Spinal cord (tissue), 10 donors: ENCODE measurements at places on chromosomes 7 and 10.
A peak's percentile ranks its signal among the peaks of the same experiment; 100 is the strongest.

DNA sequence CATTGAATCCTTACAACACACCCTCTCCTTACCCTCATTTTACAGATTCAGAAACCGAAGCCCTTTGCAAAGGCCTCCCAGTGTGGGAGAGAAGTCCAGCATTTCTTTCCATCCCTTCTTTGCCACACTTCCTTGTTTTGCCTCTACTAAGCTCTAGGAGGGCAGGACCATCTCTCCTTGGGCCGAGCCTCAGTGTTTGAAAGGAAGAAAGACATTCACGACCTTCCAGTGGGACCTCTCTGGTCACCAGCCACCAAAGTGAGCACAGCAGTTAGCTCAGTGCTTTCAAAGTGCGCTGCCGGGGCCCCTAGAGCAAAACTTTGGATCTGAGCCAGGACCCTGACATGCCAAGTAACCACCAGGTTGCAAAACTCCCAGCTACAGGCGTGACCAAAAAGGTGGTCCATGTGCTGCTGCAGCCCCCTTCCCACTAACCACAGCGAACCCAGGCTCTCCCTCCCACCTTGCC lies 12.4 kb downstream of the CTBP2 start:
- no peak for DNase-seq

DNA sequence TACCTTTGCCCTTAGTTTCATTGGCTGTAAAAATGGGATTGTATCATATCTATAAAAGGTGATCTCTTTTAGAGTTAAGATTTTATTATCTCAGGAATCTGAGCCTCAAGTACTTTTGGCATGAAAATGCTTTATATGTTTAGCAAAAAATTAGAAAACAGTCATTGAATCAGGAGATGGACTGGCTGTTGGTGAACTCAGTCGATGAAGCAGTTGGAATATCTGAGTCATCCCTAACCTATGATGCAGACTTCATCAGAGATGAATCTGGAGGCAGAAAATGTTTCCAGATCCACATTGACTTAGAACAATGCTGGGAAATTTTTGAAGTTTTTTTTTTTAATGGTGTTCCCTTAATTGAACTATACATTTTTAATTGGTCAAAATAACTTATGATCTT lies 228.5 kb downstream of the SLC25A13 start:
- DNase-seq, result no peak

DNA sequence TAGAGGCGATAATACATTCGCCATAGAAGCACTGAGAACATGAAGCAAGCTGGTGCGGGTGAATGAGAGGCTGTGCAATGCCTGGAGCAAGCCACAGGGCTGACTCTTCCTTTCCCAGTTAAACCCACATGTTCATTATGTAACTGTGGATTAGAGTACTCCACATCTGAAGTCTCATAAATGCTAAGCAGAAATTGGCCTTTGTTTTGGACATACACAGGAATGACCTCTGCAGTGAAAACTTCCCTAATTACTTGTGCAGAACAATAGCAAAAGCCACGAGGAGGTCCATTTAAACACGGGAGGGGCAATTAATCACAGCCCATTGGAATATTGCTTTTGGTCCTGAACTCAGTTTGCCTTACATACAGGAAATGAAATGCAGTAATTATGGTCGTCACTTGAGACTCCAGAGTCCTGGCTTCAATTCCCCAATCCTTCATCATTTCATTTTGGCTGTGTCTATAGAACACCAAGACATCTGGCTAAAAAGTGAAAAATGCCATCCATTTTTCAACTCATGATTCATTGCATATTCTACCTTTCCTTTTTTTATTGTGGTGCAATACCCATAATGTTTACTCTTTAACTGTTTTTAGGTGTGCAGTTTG lies 78.7 kb upstream of the CXCL12 start:
- peak; percentile 59 for DNase-seq

GRCh38 chr7:2191016-2191415 lies 41.7 kb downstream of the MAD1L1 start:
- DNase-seq, result no peak

- DNase-seq, result no peak
Observed at GRCh38 chr10:12081470-12081869, 12.7 kb downstream of the DHTKD1 start.

DNA sequence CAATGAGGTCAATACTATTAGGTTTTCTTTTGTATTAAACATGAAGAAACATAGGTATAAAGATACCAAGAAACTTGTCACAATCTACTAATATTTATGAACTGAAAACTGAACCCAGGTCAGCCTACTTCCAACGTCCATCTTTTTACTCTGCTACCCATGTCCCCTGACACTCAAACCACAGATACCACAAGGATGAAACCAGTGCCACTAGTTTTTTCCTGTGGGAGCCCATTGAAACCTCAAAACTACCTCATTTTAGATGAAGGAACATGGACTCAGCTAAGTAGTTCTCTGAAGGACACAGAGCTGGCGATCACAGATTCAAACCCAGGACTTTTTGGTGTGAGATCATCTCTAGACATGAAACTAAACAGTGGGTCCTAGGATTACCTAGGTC lies 6.8 kb downstream of the TET1 start:
- no peak for DNase-seq

DNA sequence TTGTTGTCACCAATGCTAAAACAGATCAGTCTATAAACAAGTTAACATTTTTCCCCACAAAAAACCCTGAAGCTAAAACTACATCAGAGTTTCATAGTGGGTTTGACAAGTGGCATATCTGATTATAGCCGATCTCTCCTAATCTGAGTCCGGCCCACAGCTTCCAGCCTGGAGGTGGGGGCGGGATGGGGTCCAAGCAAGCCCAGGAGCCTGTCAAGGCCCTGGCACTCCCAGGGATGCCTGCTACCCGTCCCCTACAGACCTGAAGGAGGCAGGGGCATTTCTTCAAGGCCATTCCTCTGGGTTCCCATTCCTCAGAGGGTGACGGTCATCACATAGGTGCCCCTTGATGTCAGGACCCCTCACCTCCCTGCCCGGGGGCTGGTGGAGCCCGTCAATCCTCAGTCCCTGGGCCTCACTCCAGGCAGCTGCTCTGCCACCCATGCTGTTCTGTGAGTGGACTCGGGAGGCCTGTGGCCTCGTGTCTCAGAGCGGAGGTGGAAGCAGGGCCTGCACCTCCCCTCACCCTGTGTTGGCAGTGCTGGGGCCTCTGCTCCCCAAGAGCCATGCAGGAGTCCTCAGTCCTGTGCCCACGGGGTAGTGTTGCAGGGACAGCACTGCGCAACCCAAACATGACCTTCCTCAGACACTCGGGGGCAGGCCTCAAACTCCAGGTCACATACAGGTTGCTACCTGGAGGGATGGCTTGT lies 8.8 kb downstream of the DPYSL4 start:
- DNase-seq, result no peak

DNA sequence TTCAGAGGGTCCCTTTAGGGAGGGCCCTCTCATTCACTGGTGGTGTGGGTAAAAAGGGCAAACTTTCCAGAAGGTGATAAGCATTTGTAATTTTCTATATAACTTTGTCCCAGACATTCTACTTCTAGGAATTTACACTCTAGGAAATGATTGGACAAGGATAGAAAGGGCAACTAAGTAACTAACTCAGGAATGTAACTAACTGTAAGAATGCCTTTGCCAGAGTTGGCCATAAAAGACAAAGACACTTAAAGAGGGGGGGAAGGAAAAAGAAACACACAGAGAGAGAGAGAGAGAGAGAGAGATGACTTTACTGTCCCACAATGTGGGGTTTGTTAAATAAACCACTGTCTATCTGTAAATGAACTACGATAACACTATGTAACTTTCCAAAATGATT lies 38.5 kb upstream of the ITPRID1 start:
- no peak for DNase-seq

DNA sequence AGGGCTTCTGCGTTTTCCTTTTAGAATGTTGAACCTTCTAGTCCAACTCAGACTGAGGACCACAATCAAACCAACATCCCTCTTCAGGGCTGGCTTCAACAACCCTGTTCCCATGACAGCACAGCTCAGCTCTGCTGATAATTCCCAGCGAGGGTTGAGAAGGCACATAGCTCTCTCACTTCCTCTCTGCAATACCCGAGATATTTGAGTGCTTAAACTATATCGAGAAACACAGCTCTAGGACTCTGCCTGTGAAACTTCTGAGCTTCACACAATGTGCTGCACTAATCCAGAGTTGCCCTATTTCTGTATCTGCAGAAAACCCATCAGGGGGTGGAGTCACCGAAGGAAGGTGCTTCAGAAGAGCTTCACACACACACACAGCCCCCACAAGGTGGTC lies 1.6 kb upstream of the ADARB2 start:
- DNase-seq, result no peak

DNA sequence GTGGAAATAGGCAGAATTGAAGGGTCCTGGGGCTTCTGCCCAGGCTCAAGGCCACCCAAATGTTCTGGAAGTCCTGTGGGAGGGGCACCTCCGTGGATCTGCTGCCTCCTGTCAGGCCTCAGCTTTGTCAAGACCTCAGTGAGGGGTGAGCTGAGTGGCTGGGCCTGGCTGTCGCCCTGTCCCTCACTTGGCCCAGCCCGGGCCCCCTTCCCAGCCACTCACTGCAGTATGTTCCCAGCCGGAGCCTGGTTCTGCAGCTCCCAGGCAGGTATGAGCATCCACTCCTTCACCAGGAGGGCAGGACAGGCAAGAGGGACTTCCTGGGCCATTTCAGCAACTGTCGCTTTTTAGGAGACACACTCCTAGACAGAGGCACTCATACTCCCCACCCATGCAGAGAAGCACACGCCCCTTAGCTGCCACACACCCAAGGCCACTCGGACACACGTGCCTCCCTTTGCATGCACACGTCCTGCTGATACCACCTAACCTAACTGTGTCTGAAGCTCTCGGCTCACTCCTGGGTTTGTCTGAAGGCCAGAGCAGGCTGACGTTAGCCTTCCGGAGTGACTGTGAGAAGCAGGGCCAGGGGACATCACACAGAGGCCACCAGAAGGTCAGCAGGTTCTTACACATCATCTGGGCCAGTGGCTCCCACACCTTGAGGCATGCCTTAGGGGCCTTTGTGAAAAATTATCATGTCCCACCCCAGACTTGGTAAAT lies 72.2 kb upstream of the COL13A1 start:
- DNase-seq, result no peak

DNA sequence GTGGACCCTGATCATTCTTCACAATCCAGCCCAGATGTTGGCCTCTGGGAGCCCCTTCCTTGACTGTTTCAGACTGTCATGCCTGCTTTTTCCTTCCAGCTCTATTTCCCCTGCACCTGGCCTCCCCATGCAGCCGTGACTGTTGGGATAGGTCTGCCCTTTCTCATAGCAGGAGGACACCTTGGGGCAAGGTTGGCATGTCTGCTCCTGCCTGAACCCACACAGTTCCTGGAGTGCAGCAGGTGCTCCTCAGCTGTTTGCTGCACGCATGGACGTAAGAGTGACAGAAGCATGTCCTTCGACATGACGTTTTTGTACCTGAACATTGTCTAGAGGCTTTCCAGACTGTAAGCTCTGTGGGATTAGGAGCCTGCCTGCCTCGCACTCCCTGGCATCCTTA lies 24.0 kb downstream of the POR start:
- no peak for DNase-seq

DNA sequence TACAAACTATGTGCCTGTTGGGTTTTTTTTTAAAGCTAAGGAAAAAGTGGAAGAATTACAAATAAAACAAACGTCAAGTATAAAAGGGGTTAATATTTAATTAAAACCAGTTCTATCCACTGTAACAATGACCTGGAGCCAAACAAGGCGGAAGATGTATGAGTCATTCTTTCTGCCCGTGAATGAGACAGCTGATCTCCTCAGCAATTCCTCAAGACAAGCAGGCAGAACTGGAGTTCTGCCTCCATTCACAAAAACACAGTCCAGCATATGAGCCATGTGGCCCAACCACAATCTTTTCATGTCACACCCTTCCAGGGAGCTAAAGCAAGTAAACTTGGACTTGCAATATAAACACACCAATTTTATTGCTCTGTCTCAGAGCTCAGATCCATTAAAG lies 8.4 kb downstream of the ETV1 start:
- no peak for DNase-seq

DNA sequence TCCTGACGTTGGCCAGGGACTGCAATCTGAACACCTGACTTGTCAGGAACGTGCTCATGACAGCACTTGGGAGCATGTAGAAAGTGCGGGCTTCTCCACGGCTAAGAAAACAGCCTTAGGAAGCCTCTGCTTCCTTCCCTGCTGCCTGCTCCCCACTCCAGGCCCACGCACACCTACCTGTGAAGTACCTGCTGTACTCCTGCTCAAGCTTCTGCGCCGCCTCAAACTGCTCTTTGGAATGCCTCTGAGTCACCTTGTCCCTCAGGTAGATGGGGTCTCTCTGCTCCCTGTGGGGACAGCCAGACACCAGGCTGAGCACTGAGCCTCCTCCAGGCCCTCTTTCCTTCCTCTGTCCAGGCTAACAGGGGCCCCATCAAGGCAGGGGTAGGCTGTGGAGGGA lies 132.7 kb downstream of the DLG5 start:
- DNase-seq, result no peak

GRCh38 chr7:91922857-91923256 lies 17.8 kb upstream of the AKAP9 start:
- DNase-seq, result no peak

DNA sequence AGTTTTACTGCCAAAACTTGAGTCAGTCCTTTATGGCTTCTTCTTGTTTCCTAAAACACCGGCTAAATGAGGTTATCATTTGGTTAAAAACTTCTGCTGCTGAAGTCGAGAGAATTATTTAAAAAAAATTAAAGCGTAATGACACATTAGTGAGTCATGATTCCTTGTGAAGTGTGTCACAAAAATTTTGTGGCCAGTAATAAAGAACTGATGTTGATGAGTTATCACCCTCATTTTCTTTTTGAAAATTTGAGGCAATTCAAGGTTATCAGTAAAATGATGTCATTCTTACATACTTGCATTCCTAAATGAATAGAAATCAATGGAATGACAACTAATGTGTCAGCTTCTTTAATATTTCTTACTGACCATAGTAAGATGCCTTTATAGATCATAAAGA lies 427.4 kb downstream of the SORCS3 start:
- DNase-seq, result no peak

DNA sequence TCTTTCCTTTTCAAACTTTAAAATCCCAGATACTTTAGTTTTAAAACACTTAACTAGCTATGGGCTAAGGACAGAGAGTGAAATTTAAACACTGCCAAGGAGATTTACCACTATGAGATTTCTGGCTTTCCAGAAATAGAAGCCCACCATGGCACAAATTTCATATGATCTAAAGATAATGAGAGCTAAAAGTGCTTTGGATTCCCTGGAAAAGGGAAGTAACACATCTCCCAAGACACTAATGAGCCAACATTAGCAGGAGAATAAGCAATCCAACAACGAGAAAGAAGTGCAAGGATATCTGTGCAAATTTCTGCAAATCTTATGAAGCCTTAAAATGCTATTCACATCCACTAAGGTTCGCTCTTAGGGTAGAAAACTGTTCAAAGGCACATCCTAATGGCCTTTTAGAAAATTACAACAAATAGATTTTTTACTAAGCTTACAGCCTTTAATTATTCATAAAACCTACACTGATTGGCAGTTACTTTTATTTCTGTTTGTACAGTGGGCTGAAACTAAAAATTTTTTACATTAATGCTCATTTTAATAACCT lies 100.3 kb downstream of the RAPGEF5 start:
- peak; percentile 65 for DNase-seq

GRCh38 chr10:15898046-15898445 lies 37.7 kb upstream of the MINDY3 start:
- no peak for DNase-seq
